ENCODE measurements at places on chromosomes 5 and 9.
A peak's percentile ranks its signal among the peaks of the same experiment; 100 is the strongest.

DNA sequence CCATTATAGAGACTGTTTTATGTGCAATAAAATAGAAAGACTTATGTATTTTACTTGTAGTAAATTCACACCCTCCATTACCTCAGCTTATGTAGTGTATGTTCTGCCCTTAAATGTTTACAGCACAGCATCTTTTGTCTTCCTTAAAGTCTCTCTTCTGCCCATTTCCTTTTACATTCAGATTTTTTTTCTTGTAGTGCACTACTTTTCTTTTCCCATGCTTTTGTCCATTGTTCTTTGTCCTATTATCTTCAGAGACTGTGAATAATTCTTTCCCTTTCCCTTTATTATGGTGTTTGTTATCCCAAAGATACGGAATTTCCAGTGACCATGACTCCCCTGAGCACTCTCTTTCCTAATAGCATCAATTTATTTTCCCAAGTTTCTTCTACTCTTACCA is 66.1 kb upstream of the TYRP1 start:
- no peak for DNase-seq

- no peak for DNase-seq
These were observed 97.4 kb downstream of the EMB start for GRCh38 chr5:50343715-50344114.

GRCh38 chr9:98172604-98173003 is 19.8 kb downstream of the CORO2A start:
- peak; percentile 92 for DNase-seq

GRCh38 chr5:173329491-173330337 is 1.5 kb upstream of the STC2 start:
- DNase-seq: peak; percentile 54

DNA sequence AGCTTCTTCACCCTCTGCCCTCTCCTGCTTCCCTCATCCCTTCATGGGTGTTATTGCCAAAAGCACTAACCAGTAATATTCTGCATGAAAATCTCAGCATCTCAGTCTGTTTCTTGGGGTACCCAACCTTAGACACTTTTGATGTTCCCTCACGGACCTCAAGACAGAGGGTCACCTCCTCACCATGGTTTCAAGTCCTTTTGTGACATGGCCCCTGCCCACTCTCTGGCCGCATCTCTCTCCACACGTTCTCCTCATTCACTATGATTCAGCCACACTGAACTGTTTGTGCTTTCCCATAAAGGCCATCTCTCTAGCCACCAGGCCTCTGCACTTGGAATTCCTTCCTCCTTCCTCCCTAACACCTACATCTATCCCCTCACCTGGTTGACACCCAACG is 111.5 kb upstream of the SPOCK1 start:
- no peak for DNase-seq

DNA sequence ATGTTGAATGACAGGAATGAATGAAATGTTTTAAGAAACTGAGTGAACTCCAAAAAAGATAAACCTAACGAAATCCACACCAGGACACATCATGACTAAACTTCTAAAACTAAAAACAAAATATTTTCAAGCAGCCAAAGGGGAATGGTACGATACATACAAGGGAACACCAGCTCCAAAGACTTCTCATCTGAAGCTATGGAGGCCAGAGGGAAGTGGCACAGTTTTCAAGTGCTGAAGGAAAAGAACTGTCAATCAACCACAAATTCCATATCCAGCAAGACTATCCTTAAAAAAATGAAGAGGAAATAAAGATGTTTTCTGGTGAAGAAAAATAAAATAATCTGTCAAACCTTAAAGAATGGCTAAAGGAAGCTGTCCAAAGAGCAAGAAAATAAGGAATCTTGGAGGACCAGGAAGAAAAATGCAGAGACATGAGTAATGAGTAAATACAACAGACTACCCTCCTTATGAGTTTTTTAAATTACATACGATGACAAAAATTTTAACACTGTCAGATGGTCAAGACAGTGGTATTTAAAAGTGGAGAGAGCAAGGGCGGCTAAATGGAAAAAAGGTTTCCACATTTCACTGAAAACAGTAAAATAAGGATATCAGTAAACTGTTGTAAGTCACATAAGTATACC is 12.0 kb downstream of the CAMSAP1 start:
- no peak for DNase-seq

DNA sequence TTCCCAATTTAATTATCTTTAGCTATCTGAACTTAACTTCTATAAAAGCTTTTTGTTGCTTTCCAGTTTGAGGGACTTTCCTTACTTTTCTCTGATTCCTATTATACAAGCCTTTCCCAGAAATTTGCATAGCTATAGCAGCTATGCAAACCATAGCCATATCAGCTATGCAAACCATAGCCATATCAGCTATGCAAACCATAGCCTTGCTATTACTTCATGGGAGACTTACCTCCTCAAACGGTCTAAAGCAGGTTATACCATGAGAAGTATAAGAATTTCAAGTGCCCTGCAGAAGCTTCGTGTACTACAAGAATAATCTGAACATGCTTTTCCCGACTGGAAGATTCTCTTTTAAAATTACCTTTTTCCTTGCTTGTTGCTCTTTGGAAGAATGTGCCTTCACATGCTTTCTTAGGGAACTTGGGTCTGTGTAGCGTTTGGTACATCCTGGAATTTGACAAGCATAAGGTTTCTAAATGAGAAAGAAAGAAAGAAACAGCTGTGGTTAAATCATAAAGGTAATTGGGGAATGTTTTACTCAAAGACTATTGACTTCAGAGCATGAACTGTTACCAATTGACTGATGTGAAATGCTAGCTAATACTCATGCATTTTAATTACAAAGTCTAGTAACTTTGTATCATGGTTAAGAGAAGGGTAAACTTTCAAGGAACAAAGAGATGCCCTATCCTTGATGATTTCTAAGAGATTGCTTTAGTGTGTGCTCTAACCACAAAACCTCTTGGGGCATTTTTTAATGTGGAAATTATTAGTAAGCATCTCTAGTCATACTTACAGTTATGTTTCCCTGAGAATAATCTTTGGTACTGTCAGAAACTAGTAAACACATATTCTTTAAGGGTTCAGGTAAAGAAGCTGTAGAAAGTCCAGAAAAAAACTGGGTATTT is 367.6 kb downstream of the GLIS3 start:
- DNase-seq: no peak

- DNase-seq: no peak
These were observed 69.1 kb downstream of the ADAMTS2 start for GRCh38 chr5:179275941-179276837.

DNA sequence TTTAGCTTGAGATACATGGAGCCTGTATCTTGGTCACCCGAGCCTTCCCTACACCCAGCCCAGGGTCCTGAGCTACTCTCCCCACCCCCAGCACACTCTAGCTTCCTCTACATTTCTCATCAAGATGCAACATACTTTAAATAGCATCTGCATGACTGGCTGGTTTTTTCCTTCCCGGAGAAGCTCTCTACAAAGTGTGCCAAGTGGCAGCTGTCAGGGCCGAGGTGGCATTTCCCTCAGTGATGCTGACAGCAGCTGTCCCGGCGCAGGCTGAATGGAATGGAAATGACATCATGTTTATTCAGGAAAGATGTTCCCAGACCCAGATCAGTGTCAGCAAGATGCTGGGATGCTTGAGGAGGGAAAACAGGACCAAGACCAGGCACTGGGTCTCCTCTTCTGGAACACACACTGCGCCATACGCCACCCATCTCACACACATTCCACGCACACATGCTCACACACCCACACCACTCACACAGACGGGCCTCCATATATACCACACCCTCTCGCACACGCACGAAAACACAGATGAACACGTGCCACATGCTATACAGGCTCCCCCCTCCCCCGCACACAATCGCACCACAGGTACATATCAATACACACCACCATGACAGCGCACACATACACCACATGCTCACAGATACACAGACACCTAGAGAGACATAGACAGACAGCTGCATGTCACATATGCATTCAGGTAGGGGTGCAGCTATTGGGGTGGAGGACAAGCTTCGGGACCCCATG is 67.8 kb downstream of the LHX2 start:
- DNase-seq: no peak

- no peak for DNase-seq
These were observed 235.0 kb upstream of the NFIL3 start for GRCh38 chr9:91658513-91659105.

DNA sequence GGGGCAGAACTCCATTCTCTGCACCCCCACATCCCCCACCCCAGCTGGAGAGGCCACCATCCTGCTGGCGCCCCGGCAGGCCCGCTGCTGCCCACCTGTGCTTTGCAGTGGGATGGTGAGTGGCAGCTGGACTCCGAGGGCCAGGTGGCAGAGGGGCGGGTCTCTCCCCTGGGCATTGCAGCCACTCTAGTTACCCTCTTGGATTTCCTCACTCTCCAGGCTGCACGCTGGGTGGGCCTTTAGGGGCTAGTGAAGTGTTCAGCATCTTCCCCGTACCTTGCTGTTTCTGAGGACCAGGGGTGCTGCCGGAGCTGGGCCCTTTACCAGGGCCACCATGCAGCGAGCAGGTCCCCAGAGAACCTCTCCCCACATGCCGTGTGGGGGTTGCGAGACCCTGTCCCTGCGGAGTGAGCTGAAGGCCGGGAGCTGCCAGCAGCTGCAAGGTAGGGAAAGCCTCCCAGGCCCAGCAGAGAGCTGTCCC is 88.4 kb upstream of the SH3PXD2B start:
- DNase-seq: no peak

DNA sequence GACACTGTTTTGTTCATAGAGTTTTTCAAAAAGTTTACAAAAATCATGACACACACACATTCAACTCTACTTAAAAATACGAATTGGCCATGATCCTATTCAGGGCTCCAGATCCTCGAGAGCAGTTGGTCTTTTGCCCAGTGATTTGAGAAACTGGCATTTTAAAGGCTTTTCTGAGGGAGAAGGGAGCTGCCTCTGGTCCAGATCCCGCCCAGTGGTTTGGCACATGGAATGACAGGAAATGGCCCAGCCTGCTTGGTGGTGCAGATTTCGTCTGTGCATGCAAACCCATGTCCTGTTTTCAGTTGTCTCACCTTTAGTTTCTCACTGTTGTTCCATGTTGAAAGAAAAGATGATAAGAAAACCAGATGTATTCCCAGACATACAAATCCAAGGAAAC is 3.6 kb downstream of the CAMK4 start:
- DNase-seq: no peak

DNA sequence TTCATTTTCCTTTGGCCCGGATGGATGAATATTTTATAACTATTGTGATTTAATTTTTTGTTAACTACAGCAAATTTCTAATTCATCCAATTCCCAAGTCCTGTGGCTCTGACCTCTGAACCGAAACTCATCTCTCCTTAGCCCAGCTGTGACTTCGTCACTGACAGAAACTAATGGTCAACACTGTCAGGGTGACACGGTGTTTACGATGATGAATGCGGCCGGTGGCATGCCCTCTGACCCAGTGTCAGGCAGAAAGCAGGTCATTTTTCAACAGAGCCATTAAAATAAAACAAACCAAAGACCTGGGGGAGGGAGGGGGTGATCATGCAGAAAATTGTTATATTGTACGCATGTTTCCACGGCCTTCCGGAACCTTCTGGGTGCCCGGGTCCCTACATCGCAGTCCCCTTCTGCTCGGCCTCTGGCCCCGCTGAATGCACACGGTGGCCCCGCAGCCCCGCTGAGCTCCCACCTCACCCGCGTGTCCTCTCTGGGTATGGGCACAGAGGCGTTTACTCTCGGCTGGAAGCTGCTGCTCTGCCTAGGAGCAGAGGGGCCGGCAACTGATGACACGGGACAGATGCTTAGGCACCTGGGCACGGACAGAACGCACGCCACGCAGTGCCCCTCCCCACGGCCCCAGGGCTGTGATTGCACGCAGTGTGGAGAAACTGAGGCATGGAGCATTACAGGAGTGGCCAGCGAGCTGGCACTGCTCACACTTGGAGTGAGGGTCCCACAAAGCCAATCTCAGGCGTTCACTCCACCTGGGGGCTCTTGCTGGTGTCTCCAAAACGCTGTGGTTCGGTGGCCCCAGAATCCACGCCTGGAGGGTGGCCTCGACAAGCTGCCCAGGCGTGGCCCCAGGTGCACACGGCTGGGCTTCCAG is 8.1 kb downstream of the CCDC187 start:
- no peak for DNase-seq

DNA sequence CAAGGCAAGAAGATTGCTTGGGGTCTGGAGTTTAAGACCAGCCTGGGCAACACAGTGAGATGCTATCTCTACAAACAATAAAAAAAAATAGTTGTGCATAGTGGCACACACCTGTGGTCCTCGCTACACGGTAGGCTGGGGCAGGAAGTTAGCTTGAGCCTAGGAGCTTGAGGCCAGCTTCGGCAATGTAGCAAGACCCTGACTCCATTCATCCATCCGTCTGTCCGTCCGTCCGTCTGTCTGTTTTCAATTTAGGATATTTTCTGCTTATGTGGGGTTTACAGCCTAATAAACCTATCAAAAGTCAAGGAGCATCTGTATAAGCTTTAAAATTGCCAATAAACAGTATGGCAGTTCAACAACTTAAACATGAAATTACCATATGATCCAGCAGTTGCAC is 19.7 kb downstream of the HMGCR start:
- no peak for DNase-seq

- DNase-seq: no peak
These were observed 49.6 kb upstream of the RAPGEF6 start for GRCh38 chr5:131684595-131684994.

GRCh38 chr5:77635067-77635916 is 3.2 kb downstream of the OTP start:
- no peak for DNase-seq

DNA sequence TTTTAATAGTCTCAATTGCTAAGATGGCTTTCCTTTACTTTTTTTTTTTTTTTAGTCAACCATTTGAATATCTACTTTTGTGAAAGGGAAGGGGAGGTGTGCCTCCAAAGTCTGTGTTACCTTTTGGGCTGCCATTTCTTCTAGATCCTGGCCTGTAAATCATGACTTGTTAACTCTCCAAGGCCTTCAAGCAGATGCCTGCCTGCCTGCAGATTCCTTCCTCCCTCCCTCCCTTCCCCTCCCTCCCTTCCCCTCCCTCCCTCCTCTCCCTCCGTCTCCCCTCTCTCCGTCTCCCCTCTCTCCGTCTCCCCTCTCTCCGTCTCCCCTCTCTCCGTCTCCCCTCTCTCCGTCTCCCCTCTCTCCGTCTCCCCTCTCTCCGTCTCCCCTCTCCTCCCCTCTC is 73.1 kb downstream of the COMMD10 start:
- no peak for DNase-seq

- DNase-seq: no peak
These were observed 665.0 kb upstream of the RIOK2 start for GRCh38 chr5:97847920-97848631.

DNA sequence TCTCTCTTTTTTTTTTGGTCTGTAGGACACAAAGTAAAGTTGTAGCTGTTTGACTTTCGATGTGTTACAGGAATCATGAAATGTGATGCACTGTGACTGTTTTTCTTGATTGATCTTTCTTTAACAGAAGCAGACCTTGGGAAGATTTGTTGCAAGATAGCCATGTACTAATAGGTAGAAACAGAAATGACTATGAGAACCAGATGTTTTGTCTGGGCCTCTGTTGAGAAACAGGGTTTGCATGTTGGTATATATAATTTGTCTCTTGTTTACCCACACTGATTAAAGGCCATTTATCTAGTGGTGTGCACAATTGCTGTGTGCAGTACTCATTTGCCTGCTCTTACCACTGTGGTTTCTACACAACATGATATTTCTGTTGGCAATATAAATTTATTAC is 125.1 kb downstream of the HACD4 start:
- DNase-seq: peak; percentile 32
